ENCODE measurements at places on chromosomes 3 and 15.

DNA sequence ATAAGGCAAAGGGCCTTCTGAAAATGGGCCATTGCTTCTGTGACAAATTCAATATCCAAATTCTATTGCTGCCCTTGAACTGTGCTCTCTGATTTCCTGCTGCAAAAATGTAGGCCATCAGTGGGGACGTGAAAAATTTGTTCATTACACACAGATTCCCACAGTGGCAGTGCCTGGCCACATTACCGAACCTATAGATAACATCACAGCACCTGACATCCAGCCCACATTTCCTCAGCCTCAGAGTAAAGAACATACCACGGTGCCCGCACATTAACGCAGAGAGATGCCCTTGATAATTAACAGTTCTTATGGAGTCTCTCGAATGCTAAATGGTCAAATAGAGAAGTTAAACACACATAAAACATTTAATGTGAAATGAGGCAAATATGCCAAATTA is 931.6 kb upstream of the CFAP20DC start:
- no peak for DNase-seq

DNA sequence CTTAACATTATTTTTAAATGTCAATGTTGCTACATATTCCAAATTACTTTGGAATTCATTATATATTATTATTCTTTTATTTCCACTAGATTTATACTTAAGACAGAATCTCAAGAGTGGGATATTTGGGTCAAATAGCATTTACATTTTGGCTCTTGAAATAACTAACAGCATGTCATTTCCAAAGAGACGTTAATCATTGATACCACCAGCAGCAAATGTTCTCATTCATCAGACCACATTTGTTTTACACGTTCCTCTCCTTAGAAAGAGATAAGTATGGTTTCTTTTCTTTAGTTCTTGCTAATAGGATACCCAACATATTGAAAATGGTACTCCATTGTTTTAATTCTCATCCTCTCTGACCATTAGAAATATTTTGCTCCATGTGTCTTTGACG is 229.8 kb downstream of the LPP start:
- no peak for DNase-seq

DNA sequence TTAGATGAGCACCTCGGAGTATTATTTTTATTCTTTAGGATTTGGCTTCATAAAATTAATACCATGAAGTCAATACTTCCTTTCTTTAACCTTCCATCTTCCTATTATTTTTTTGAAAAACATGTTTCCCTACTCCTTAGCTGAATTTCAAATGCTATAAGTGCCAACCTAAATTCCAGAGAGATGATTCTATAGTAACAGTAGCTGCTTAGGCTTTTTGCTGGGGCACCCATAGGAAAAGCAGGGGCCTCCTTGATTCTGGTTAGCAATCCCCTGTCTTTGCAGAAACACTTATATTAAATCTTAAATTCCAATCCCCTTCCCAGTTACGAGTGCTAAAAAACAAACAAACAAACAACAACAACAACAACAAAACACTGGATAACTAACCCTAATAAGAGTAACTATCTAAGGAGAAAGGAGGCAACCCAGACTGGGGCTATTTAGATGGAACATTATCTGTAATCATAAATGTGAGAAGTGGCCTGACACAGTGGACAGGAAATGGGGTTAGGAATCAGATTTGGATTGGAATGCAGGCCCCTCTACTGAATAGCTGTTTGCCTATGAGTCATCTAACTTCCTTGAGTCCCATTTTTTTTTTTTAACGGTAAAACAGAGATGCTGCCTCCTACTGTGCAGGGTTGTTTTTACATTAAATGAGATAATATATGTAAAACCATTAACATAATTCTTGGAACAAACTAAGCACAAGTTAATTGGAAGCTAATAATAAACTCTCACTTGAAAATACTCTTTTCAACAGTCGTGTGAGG is 148.1 kb downstream of the WDR72 start:
- no peak for DNase-seq

- no peak for DNase-seq
These were observed 34.8 kb downstream of the MAP1A start for GRCh38 chr15:43552256-43552655.

- DNase-seq: no peak
These were observed 27.0 kb upstream of the UBE3A start for GRCh38 chr15:25465835-25466234.

GRCh38 chr15:40770147-40770721 is 454 bp downstream of the C15orf62 start:
- no peak for DNase-seq

DNA sequence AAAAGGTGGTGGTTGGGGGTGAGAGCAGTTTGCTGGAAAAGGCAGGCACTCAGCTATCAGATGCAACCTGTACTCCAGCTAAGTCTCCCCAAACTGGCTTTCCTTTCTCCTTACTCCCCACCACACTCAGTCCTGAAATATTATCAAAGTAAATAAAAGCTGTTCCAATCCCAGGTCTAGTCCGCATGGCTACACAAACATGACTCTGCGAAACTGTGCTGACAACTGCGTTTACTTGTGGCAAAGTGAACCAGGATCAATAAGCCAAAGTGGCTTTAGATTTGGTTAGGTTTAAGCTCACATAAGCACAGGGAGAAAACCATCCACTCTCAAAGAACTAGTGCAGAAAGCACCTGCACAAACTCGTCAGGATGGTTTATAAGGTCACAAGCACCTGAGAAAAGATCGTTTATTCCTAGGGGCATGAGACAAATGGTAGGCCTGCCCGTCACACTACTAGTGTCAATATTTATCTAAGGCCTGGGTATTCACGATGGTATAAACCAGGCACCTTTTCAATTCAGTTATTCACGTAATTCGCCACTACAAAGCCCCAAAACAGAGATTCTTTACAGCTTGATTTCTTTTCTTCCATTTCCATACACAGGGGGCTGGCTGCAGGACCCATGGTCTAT is 25.3 kb downstream of the LRIG1 start:
- no peak for DNase-seq

DNA sequence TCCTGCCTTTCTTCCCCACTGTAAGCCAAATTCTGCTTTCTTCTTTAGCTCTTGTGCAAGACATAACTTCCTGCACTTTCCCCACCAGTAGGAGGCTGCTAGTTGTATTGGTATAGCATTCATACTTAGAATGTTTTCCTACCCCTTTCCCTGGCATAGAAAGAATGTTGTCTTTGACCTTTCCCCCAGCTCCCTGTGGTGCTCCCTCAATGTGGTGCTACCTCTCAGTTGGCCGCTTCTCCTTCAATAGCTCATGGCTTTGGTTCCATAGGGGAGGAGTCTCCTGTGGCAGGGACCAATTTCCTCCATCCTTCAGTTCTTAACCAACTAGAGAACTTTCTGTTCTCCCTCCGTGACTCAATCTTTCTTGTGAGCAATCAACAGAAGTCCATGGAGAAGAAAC is 67.5 kb upstream of the AKAP13 start:
- DNase-seq: no peak

GRCh38 chr3:151035072-151035471 is 50.4 kb upstream of the MED12L start:
- DNase-seq: no peak

DNA sequence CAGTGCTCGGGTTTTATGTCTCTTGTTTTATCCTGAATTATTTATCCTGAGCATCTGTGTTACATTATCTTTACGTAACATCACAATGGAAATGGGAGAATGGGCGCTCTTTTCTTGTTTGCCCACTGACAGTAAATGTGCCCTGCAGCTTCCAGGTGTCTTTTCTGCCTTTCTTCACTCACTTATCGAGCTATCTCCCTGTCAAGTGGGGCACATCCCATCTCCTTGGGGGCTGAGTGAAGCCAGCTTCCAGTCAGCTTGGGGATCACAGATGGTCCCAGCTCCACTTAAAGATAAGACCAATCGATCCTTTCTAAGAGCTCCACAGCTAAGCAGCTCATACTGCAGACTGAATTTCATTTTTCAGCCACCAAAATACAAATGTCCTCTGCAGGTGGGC is 125.8 kb downstream of the KBTBD8 start:
- no peak for DNase-seq

DNA sequence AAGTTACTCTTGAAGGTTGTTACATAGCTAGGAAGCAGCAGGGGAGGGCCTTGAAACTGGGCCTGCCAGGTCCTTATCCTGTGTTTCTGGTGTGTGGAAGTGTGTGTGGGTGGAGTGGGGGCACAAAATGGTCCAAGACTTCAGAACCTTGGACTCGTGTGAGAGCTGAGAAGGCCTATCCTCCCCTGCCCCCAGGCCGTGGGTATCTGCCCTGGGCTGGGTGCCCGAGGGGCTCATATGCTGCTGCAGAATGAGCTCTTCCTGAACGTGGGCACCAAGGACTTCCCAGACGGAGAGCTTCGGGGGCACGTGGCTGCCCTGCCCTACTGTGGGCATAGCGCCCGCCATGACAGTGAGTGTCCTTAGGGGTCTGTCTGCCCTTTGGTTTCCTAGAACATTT is 4.5 kb downstream of the CHRD start:
- DNase-seq: no peak

DNA sequence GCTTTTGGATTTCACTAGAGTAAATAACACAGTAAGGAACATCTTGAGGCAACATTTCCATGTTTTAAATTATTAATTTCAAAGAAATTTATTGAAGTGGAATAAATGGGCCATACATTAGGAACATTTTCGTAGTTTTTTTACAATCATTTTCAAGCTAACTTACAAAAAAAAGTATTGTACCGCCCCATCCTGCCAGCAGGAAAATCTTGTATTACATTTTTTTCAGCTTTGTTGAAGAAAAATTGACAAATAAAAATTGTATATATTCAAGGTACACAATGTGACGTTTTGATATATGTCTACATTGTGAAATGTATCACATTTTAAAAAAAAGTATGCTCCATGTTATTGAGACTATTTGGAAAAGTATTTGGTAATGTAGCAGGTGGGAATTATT is 1001.9 kb upstream of the NR2F2 start:
- DNase-seq: no peak

DNA sequence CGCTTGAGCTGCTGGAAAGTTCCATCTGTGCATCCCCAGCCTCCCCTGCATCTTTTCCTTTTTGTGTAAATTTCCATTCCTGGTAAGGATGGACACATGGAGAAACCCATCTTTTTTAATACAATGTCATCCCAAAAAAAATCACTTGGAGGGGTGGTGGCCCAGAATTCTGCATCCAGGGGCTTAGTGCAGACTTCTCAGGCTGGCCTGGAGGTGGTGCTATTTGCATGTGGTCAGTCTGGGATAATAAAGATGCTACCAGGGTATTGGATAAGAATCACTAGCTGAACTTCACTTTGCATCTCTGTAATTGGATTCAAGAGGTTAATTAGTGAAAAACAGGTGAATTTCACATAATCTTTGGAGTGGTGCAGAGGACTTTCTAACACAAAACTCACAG is 1.8 kb upstream of the ZSCAN2 start:
- DNase-seq: no peak

DNA sequence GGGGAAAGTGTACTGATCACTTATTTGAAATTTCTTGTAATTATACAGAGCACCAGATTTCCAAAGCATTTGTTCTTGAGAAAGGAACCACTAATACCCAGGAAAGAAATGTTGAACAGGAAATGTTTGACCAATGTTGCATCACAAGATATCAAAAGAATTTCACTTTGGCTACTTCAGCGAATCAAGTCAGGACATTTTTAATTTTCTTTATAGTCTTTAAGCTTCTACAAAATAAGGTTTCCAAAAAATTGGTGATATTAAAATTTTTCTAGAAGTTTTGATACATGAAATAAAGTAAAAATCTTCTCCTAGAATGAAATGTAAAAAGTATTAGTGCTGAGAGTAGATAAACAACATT is 421.9 kb downstream of the MECOM start:
- no peak for DNase-seq

DNA sequence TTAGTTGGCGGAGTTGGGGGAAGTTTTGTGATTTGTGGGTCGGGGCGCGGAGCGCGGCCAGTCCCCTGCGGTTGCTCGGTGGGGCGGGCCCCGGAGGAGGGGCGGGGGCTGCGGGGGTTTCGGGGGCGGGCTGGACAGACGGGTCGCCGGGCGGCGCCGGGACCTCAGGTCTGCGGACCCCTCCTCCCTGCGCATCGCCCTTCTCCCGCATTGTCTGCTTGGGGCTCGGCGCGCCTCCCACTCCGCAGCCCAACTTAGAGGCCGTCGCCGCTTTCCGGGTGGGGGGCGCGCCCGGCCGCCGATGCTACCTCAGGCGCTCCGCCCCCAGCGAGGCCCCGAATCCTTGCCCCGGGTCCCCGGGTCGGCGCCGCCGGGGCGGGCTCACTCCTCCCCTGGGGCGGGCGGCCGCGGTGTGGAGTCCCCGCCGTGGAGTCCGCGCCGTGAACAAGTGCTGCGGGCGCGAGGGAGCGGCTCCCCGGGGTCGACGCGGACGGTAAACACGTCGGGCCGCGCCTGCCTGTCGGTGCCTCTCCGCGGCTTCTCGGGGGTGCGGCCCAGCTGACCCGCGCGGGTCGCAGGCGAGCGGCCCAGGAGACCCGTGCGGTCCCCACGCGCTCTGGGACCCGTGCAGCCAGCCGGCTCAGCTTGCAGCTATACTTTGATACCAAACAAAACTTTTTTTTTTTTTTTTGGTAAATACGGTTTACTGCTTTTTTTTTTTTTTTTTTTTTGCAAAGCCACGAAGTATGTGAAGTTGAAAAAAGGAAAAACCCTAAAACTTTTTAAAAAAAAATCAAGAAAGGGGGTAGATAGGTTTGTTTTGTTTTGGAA is 624 bp downstream of the AKAP13 start:
- no peak for DNase-seq

DNA sequence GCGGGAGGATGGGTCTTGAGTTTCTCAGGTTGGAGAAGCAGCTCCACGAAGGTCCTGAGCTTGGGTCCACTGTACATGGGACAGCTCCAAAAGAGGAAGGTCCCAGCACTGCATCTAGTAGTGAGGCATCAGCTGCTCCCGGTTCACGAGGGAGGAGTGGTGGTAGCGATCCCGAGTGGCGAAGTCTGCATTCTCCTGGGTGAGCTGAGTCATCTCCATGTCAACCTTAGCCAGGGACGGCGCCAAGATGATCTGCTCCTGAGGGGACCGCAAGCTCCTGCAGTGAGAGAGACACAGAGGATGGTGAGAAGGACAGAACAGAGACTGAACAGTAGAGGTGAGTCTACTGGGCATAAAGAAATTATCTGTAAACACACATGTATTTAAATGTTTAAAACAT is 28.0 kb upstream of the HEG1 start:
- DNase-seq: no peak

DNA sequence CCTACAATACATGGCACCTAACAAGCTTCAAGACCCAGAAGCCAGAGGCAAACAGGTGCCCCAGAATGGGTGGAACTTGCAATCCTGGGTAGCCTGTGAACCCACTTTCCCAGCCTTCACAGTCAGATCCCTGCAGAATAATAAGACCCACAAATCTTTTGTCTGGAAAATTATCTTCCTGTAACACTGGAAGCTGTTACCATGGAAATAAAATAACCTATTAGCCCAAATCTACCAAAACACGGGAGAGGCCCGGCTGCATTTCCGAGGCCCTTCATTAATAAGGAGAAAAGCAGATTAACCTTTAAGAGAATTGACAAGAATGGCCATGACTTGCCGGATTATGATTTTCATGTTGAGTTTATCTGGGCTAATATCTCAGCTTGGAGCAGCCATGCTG is 256.1 kb upstream of the PROK2 start:
- no peak for DNase-seq
